ENCODE measurements at places on chromosomes 1 and 21. TPM values are rescaled to one million over a fixed set of nuclear protein-coding genes. Genes with fewer than 3 reads are reported as not detected.

The NKAIN1 gene
- not detected for total RNA-seq

GRCh38 chr1:155339515-155340097 is 18.9 kb downstream of the RUSC1 start:
- DNase-seq = no peak

DNA sequence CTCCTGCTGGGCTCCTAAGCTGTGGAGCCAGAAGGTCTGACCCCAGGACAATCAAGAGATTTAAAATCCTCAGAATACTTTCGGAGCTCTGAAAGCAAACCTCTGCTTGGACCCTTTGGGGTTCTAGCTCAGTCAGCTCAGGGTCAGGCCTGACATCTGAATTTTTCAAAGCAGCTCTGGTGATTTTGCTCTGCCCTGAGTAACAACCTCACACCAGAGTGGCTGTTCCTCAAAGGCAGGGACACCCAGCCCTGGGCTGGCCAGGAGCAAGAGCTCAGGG is 11.9 kb downstream of the SLC1A7 start:
- DNase-seq = no peak

The CLCN6 gene
- total RNA-seq = 16.6 TPM

DNA sequence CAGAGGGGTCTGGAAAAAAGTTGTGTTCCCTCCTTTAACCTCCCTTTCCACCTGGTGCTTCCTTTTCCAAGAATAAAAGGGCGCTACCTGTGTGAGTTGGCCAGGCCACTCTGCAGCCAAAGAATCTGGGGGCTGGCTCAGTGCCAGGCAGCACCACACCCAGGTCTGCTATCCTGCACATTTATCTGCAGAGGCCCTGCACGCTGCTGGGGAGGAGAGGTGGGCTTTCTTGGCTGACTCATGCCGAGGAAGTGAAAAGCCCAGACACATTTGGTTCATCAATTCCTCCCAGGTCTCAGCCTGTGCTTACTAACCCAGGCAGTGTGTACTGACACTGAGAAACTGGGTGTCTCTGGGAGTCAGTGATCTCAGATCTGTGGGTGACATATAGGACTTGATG is 79.8 kb upstream of the F3 start:
- DNase-seq = no peak

The NID1 gene
- total RNA-seq = 0.70 TPM

DNA sequence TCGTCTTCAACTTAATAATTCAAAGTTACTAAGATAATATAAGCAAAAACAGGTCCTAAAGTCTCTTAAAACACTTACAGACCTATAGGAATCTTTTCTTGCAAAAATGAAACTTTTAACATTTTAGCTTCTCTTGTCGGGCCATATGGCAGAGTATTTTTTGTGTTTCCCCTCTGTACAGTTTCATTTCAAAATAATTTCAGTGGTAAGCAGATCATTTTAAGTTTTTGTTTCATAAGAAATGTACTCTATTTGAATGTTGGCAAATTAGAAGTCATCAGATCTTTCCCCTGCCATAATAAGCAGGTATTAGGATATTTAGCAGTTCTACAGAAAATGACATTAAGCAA is 37.9 kb downstream of the RGL1 start:
- no peak for DNase-seq

The IVNS1ABP gene
- total RNA-seq = 201 TPM

GRCh38 chr1:67970088-67970487 is 80.3 kb downstream of the DIRAS3 start:
- DNase-seq = no peak

DNA sequence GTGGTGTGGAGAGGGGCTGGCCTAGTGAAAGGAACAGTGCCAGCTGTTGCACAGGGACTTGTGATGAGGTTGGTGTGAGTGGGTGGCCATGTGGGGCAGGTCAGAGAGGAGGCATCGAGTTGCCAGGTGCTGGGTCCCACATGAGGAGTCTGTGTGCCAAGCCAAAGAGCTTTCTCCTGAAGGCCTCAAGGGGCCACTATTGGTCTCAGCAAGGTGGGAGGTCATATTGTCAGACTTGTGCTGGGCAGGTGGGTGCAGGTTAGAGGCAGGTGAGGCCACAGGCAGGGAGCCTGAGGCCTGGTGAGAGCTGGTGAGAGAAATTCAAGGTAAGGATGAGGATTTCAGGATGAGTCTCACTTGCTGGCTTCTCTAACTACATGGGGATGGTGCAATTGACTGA is 256.8 kb downstream of the DISC1 start:
- no peak for DNase-seq

GRCh38 chr21:32368386-32368785 is 24.4 kb downstream of the URB1 start:
- DNase-seq = no peak

The HORMAD1 gene
- not detected for total RNA-seq

- no peak for DNase-seq
Measured at GRCh38 chr1:74485622-74486021, 26.8 kb downstream of the LRRC53 start.

GRCh38 chr1:35111106-35111505 is 31.9 kb downstream of the ZMYM1 start:
- DNase-seq = no peak

The HMCN1 gene
- 0.14 TPM for total RNA-seq

The DMRTA2 gene
- total RNA-seq = not detected

The LRRIQ3 gene
- 1.6 TPM for total RNA-seq

The OVAAL gene
- total RNA-seq = not detected

DNA sequence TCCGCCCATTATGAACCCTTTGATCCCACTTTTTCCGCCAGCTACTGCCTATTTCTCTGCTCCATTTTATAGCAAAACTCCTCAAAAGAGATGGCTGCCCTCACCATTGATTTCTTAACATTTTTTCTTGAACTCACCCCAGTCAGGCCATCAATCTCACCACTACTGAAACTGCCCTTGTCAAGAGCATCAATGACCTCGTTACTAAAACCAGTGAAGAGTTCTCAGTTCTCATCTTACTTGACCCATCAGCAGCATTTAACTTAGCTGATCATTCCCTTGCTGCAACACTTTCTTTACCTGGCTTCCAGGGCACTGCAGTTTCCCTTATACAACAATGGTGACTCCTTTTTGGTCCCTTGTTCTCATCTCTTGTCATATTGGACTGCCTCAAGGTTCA is 35.2 kb upstream of the FASLG start:
- no peak for DNase-seq

The NCSTN gene
- 43.5 TPM for total RNA-seq

The DISP3 gene
- 0.82 TPM for total RNA-seq

- DNase-seq = no peak
Measured at GRCh38 chr1:33819290-33819912, 44.5 kb upstream of the HMGB4 start.

The CCDC190 gene
- not detected for total RNA-seq

The CASQ1 gene
- not detected for total RNA-seq

GRCh38 chr1:9238134-9238533 is 3.6 kb downstream of the H6PD start:
- DNase-seq = no peak

The PTPRC gene
- total RNA-seq = 433 TPM

- DNase-seq = no peak
Measured at GRCh38 chr1:214445831-214446614, 105.4 kb downstream of the PTPN14 start.

The GIPC2 gene
- total RNA-seq = 0.16 TPM

GRCh38 chr1:34591751-34592629 is 162.9 kb upstream of the GJB5 start:
- no peak for DNase-seq

- DNase-seq = no peak
Measured at GRCh38 chr1:155318082-155318481, 2.6 kb upstream of the RUSC1 start.

DNA sequence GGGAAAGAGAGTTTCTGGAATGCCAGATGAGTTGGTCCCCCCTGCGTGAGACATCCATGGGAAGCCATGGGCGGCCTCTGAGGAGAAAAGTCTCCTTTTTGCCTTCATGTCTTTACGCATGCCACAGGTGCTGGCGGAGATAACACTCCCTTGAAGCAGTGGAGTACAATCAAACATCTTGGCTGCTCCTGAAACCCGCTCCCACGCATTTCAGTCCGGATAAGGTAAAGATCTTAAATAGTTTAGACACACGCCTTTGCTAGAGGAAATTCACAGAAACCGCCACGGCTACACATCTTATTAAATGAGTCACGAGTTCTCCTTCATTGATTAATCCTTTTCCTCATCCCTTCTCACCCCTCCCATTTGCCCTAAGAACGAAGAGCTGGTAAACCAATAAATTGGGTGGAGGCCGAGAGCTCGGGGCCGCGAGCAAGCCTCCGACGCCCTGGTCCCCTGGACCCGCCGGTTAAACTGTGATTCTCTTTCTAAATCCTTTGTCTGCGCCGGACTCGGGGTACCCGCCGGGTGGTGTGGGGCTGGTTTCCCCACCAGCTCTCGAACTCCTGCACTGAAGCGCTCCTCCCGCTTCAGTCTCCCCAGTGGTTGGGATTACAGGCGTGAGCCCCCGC is 6.6 kb upstream of the ZNF669 start:
- no peak for DNase-seq

- DNase-seq = no peak
Measured at GRCh38 chr21:15095326-15095725, 30.5 kb upstream of the NRIP1 start.

- no peak for DNase-seq
Measured at GRCh38 chr1:33473900-33474299, 1.5 kb downstream of the ZSCAN20 start.

- DNase-seq = no peak
Measured at GRCh38 chr1:101162736-101163735, 73.8 kb upstream of the S1PR1 start.

- DNase-seq = no peak
Measured at GRCh38 chr1:245860657-245861544, 646.2 kb downstream of the SMYD3 start.

The OR2G2 gene
- 0.25 TPM for total RNA-seq

- no peak for DNase-seq
Measured at GRCh38 chr21:23218667-23219066, 2220.5 kb downstream of the NCAM2 start.

The DTL gene
- 111 TPM for total RNA-seq

GRCh38 chr21:18382141-18382540 is 21.4 kb downstream of the TMPRSS15 start:
- DNase-seq = no peak

DNA sequence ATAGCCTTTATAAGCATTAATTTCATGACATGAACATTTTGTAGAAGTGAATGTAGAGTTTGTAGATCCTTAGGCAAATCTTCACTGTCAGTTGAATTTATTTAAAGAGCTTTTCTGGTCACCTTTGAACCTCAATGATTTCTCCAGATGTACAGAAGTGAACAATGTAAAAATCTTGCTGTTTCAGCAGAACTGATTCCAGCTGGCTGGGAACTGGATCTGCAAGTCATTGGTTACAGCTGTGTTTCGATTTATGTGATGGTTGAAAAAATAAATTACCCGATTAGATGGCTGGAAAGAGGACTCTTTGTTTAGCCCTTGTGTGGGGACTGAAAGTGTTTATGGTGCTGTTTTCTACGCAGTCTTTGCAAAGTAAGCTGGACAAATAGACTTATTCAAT is 849.8 kb downstream of the USP25 start:
- DNase-seq = no peak

- no peak for DNase-seq
Measured at GRCh38 chr1:167621780-167622313, 8.2 kb upstream of the RCSD1 start.

The INPP5B gene
- total RNA-seq = 52.7 TPM

GRCh38 chr1:230861489-230861888 is 6.8 kb downstream of the C1orf198 start:
- DNase-seq = no peak

GRCh38 chr1:100721526-100722207 is 2.1 kb downstream of the VCAM1 start:
- no peak for DNase-seq

- DNase-seq = no peak
Measured at GRCh38 chr21:21997390-21998333, 999.5 kb downstream of the NCAM2 start.
